ENCODE measurements at places on chromosomes 11 and 22. TPM values are rescaled to one million over a fixed set of nuclear protein-coding genes. Genes with fewer than 3 reads are reported as not detected.
A peak's percentile ranks its signal among the peaks of the same experiment; 100 is the strongest.

DNA sequence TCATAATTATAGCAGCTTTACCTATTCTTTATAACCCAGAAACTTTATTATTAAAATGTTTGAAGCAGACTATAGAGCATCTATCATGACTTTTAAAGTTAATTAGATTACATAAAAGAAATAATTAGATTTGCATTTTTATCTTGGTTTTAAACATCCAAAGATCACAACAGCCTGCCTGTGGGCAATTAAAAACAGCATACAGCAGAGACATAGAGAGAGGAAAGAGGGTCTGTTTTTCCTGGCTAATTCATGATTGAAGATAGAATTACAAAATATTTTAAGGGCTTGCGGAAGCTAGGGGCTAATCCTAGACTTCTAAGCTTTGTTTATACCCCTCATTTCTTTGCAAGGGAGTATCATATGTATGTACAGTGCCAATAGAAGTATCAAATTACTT lies 178.1 kb downstream of the SOX6 start:
- no peak for DNase-seq

TCN1 gene
- total RNA-seq = not detected

DNA sequence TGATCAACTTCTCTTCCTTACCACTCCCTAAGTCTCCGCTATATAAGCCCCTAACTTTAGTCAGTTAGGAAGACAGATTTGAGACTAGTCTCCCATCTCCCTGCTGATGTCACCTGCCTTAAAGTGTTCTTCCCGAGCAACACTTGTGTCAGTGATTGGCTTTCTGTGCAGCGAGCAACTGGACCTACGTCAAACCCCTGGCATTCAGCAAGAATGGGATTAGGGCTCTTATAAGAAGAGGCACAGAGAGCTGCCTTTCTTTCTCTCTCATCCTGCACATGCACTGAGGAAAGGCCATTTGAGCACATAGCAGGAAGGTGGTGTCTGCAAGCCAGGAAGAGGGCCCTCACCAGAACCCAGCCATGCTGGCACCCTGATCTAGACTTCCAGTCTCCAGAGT lies 116.6 kb upstream of the THY1 start:
- DNase-seq = no peak

DNA sequence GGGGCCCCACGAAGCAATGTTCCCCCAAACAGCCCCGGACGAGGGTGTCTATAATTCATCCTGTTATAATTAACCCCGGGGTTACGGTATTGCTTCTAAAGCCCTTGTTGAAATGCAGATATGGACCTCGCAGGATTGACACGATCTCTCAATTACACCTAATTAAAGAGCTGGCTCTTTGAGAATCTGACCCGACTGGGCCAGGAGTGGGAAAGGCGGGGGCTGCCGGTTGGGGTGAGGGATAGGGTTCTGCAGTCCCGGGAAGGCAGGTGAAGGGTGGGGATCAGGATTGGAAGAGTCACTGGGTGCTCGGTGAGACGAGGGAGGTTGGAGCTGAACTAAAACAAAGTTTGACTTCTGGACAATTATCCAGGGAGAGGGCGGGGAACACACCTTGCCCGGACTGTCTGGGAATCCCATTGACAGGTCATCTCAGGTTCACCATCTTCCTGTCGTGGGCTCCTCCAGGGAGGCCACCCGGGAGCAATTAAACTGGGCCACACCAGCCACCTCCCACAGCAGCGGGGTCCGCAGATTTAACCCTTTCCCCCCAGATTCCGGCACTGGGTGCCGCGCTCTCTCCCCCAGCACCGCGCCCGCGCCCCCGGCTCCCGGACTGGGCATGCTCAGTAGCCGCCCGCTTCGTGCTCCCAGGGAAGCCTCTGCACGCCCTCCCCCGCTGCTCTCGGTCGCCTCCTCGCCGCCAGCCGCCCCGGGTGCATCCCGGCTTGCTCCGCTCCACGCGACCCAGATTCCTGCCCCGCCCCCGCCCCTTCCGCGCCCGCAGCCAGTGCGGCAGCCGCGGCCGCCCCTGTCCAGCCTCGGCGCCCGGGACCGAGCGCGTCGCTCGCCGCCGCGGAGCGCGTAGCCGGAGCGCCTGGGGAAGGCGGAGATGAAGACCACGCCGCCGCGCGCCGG lies at the start of gene ELMOD1:
Gene ELMOD1, plus strand, starts transcription at position 688 of the 918 bp plus-strand sequence. CDS start 27,043 bp downstream, outside the sequence.
- peak; percentile 2 for DNase-seq

GRCh38 chr11:122653916-122654585 lies 1.5 kb upstream of the UBASH3B start:
- DNase-seq = no peak

GRCh38 chr11:61281581-61282250 lies 13.4 kb downstream of the VWCE start:
- no peak for DNase-seq

DNA sequence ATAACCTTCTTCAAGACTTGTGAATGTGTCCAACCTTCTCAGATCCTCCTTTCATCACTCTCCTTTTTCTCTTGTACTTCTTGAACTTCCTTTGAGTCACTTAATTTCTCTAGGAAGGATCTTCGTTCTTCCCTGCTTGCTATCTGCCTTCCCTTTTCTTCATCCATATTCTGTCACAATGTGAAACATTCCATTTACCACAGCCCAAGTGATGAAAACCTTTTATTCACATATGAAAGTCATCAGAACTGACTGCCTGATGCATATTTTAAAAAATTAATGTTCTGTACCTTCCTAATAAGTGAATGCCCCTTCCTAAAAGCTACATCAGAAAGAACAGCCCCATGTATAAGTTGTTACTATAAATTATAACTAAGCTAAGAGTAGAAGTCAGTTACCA lies 520.4 kb upstream of the LUZP2 start:
- no peak for DNase-seq

SMIM35 gene
- 0.16 TPM for total RNA-seq

- DNase-seq = no peak
Measured at GRCh38 chr11:22558664-22559063, 67.0 kb downstream of the FANCF start.

GRCh38 chr22:47534804-47535410 lies 772.5 kb downstream of the TBC1D22A start:
- no peak for DNase-seq

GRCh38 chr11:119149018-119149785 lies at the start of gene ABCG4:
ABCG4 (plus strand) TSS chr11:119149052; CDS start chr11:119149966, 914 bp downstream.
- peak; percentile 16 for DNase-seq

C11orf98 gene
- 151 TPM for total RNA-seq

GRCh38 chr11:121059605-121060004 lies 35.7 kb downstream of the TBCEL start:
- no peak for DNase-seq

GRCh38 chr11:77332259-77332658 lies 30.8 kb upstream of the GDPD4 start:
- no peak for DNase-seq

TRIM77 gene
- not detected for total RNA-seq

Measured in activated T-helper 1 cell treated with anti-CD3 and anti-CD28 coated beads, Interleukin-12 subunit alpha, Interleukin-12 subunit beta, Interleukin-2, Interleukin-4 antibody, amounts not matched to agents 30 ng/mL and 10 ng/mL and 1 ng/mL, durations not matched to agents 14 hours and 24 hours and 36 hours (primary cell).